Activated T-helper 1 cell treated with anti-CD3 and anti-CD28 coated beads, Interleukin-12 subunit alpha, Interleukin-12 subunit beta, Interleukin-2, Interleukin-4 antibody, amounts not matched to agents 30 ng/mL and 10 ng/mL and 1 ng/mL, durations not matched to agents 14 hours and 24 hours and 36 hours (primary cell): ENCODE measurements at places on chromosomes 5 and 9. TPM values are rescaled to one million over a fixed set of nuclear protein-coding genes. Genes with fewer than 3 reads are reported as not detected.

DNA sequence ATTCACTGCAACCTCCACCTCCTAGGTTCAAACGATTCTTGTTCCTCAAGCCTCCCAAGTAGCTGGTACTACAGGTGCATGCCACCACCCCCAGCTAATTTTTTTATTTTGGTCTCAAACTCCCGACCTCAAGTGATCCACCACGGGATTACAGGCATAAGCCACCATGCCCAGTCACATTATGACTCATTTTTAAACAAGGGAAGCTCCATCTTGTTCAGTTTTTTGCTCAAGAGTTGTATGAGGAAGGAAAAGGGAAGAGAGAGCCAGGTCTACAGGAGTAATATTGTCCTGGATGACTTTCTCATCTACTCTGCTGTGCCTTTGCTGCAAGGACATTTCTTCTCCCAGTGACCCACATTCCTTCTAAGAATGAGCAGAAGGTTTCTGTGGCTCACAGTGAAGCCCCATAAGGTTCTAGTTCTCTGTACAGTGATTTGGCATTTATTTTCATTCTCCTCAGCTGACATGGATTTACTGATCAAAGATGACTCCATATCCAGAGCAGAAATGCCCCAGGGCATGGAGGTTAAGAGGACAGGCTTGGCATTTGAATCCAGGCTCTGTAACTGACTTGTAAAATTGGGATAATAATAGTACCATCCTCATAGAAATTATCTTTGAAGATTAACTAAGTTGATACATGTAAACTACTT lies 153.5 kb downstream of the CDH6 start:
- no peak overlapping the region for H3K27ac ChIP-seq
- no peaks in the 10 kb centered on the region for H3K36me3 ChIP-seq
- H3K4me1 ChIP-seq, result no peaks in the 10 kb centered on the region
- H3K27me3 ChIP-seq, result no peaks in the 10 kb centered on the region

DNA sequence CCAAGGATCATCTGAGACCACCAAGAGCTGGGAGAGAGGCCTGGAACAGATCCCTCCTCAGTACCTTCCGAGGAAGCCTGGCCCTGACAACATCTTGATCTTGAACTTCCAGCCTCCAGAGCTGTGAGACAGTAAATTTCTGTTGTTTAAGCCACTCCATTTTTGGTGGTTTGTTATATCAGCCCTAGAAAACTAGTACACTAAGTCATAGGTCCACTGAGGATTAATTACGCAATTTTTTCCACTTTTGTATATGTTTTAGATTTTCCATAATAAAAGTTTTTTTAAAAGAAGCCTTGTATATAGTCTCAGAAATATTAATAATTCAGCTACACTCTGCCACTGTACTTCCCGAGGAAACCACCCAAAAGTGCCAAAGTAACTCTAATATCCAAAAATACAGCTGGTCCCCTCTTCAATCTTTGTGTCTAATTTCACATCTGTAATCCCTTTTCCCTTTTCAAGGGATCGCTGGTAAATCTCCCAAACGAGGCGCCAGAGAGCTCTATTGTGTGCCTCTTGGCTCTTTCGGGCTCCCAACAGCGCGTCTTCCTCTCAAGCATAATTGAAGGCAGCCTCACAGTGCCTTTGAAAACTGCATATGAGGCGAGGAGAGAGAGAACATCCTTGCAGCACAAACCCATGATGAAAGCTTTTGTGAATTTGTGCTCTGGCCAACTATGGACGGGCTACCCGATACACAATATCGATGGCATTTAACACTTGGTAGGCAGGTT lies 32.7 kb downstream of the PRUNE2 start:
- H3K4me3 ChIP-seq, result no peak overlapping the region
- DNase-seq, result no peak
- H3K27me3 ChIP-seq, result peaks cover 8% of the 10 kb centered on the region
- no peaks in the 10 kb centered on the region for H3K4me1 ChIP-seq

ADAMTS6 gene
- total RNA-seq, result 0.86 and 1.3 TPM in 2 replicates

DNA sequence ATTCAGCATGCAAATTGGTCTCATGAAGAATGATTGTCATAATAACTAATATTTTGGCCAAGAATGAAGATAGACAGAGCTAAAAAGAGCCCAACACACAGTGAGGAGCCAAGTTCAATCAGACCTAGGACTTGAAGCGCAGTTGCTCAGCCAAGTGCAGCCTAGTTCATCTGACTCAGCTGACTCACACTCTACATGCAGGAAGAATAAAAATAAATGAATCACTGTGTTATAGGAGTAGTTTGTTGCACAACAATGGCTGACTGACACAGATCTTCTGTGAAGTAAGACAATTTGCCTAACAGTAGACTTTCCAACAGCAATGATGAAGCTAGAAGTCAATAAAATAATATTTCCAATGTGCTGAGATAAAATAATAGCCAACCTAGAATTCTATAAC lies 261.5 kb downstream of the CEMIP2 start:
- no peak for DNase-seq
- no peaks in the 10 kb centered on the region for H3K4me1 ChIP-seq
- H3K36me3 ChIP-seq, result no peaks in the 10 kb centered on the region
- no peak overlapping the region for H3K27ac ChIP-seq

- H3K4me3 ChIP-seq, result no peak overlapping the region
- no peak overlapping the region for H3K27ac ChIP-seq
- peaks cover 18% of the 10 kb centered on the region for H3K4me1 ChIP-seq
- no peak for DNase-seq
- peaks cover 31% of the 10 kb centered on the region for H3K27me3 ChIP-seq
These were observed 24.0 kb upstream of the EBF1 start for GRCh38 chr5:159123700-159124099.

PRR16 gene
- not detected in 2 replicates for total RNA-seq

OTP gene
- not detected in 2 replicates for total RNA-seq

GRCh38 chr5:93598091-93599000 lies 15.3 kb downstream of the NR2F1 start:
- DNase-seq, result no peak
- H3K4me1 ChIP-seq, result no peaks in the 10 kb centered on the region
- H3K27ac ChIP-seq, result no peak overlapping the region
- no peak overlapping the region for H3K4me3 ChIP-seq
- H3K27me3 ChIP-seq, result peaks cover 33% of the 10 kb centered on the region
- peaks cover 7% of the 10 kb centered on the region for H3K36me3 ChIP-seq

ADGRD2 gene
- not detected in 2 replicates for total RNA-seq

- H3K4me3 ChIP-seq, result no peak overlapping the region
- DNase-seq, result no peak
- no peak overlapping the region for H3K27ac ChIP-seq
- H3K27me3 ChIP-seq, result peaks cover 22% of the 10 kb centered on the region
- H3K36me3 ChIP-seq, result no peaks in the 10 kb centered on the region
These were observed 56.9 kb upstream of the ALDH1A1 start for GRCh38 chr9:73009649-73010288.

GRCh38 chr9:137763271-137763955 lies 114.2 kb upstream of the CACNA1B start:
- no peak overlapping the region for H3K4me3 ChIP-seq
- H3K27ac ChIP-seq, result no peak overlapping the region
- peaks cover 20% of the 10 kb centered on the region for H3K4me1 ChIP-seq
- DNase-seq, result no peak
- H3K27me3 ChIP-seq, result no peaks in the 10 kb centered on the region

DNA sequence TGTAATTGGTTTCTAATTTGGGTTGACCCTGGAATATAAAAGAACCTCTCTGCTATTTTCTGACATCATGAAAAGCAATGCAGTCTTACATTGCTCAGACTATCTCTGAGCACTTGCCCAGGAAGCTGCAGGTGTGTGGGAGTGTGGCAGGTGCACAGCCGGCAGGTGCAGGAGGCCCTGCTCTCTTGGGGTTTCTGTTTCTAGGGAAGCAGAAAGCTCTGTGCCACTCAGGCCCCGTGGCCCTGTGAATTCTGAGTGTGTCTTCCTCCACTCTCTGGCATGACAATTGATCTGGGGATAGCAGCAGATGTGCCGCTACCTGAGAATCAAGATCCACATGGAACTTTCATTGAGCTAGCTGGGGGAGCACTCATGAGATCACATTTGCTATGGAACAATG lies 45.7 kb upstream of the IRX2 start:
- no peaks in the 10 kb centered on the region for H3K36me3 ChIP-seq
- H3K27me3 ChIP-seq, result no peaks in the 10 kb centered on the region
- no peaks in the 10 kb centered on the region for H3K4me1 ChIP-seq
- H3K4me3 ChIP-seq, result no peak overlapping the region

DNA sequence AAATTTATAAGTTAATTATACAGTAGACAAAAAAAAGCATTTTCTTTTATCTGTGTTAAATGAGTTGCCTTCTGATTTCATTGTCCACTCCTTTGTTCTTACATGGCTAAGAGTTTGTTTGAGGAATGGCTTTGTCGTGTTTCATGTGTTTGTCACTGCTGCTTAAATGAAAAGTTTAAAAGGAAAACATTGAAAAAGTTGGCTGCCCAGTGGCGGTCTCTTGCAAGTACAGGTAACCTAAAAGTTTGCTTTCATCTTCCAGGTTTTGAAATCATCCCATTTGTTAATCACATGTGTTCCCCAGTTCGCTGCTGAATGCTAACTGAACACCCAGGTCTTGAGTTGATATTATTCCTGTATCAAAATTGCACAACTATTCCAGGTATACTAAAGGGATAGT lies 33.9 kb downstream of the EGFLAM start:
- DNase-seq, result no peak
- H3K27me3 ChIP-seq, result no peaks in the 10 kb centered on the region
- H3K4me1 ChIP-seq, result no peaks in the 10 kb centered on the region

- peaks cover 1% of the 10 kb centered on the region for H3K27me3 ChIP-seq
- H3K36me3 ChIP-seq, result no peaks in the 10 kb centered on the region
- no peaks in the 10 kb centered on the region for H3K4me1 ChIP-seq
These were observed 48.9 kb downstream of the CFAP90 start for GRCh38 chr5:7801891-7802614.

DNA sequence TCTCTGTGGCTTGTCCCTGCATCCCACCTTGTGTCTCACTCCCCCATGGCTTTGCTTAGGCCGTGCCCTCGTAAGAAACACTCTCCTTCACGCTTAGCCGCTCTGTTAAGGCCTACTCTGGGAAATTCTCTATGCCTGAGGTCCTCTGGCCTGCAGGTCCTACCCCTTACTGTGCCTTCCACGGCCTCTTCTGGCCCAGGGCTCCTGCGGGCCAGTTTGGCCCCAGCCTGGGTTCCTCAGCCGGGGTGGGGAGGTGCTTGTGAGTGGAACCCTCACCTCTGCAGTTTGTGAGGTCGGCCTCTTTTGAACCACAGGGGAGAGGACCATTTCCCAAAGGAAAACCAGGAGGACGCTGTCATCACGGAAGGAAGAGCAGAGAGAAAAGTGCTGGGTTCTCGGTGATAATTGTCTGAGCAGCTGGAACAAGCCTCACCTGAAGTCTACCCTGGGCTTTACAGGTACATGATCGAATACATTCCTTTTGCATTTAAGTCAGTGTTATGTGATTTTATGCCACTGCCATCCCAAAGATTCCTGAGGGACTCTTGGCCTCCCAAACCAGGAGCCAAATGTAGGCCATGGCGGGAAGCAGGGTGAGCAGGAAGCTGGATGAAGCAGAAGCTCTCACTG lies 28.8 kb upstream of the GFPT2 start:
- H3K4me3 ChIP-seq, result no peak overlapping the region
- H3K27me3 ChIP-seq, result peaks cover 4% of the 10 kb centered on the region
- no peaks in the 10 kb centered on the region for H3K36me3 ChIP-seq
- no peaks in the 10 kb centered on the region for H3K4me1 ChIP-seq

SPINK6 gene
- not detected in 2 replicates for total RNA-seq
